ENCODE measurements at places on chromosomes 16 and 17.

- DNase-seq: no peak
Measured at GRCh38 chr16:9840761-9841665, 341.2 kb downstream of the GRIN2A start.

DNA sequence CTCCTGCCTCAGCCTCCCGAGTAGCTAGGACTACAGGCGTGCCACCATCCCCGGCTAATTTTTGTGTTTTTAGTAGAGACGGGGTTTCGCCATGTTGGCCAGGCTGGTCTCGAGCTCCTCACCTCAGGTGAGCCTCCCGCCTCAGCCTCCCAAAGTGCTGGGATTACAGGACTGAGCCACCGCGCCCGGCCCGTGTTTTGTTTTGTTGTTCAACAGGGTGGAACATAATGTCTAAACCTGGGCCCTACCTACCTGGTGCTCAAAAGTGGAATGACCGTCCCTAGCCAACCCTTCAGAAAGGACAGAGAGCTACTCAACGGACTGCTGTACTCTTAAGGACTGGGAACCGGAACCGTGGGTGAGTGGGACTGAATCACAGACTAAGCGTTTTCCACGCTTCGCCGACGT is 772 bp upstream of the KIF22 start:
- no peak for DNase-seq

DNA sequence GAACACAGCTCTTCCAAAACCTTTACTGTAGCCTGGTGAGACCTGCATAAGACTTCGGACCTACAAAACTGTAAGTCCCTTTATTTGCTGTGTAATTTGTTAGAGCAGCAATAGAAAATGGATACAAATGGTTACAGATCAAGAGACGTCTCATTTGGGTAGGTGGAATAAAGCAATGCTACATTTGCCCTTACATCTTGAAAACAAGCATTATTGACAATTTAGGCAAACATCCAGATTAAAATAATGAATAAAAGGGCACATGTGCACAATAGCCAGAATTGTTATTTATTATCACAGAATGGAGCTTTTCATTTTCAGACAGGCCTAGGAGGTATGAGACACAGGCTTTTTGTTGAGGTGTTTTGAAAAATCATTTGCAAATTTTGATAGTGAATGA is 222.2 kb upstream of the CPHXL start:
- DNase-seq: no peak

- no peak for DNase-seq
Measured at GRCh38 chr17:61766520-61766919, 96.8 kb downstream of the BRIP1 start.

DNA sequence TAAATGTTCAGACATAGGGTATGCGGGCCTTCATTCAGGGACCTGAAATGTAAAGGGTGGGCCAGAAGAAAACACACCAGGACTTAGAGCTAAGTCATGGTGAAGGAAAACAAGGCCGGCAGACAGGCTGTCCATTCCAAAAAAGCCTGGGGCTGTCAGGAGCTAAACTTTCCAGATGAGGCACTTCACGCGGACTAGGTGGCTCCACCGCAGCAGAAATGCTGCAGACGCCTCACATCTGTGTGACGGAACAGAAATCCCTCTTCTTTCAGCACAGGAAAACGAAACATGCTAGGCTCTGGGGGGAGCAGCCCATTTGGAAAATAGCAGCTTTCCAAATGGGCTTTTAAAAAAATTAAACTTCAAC is 88.7 kb downstream of the HS3ST3A1 start:
- no peak for DNase-seq

DNA sequence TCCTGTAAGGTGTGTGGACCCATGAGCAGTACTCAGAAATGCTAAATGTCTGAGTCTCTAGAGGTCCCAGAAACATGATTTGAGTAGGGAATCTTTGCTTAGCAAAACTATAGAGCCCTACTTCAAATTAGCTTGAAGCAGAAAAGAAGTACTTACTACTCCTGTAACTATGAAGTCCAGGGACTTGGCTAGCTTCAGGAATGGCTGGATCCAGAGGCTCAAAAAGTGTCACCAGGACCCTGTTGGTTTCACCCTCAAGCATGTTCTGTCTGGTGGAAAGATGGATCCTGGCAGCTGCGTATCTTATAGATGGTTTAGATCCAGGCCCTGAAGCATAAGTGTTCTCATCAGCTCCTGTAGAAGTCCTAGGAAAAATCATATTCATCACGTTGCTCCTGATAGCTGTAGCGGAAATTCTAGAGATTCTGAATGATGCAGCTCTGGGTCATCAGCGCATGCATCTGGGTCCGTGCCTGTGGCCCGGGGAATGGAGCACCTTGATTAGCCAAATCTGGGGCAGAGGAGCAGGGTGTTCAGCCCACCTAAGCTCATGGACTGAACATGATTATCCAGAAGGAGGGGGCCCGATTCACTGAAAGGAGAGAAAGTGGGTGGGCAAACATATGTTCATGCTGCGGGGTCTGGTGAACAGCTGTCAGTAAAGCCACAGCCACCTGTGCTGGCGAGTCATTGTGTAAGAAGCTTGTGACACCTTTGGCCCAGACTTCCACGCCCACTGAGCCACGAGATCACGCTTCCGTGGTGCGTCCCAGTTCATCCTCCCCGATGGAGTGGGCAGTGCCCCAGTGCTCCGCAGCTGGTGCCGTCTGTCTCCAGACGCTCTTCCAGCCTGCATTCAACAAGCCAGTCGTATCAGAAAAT is 260.6 kb downstream of the CPPED1 start:
- no peak for DNase-seq

DNA sequence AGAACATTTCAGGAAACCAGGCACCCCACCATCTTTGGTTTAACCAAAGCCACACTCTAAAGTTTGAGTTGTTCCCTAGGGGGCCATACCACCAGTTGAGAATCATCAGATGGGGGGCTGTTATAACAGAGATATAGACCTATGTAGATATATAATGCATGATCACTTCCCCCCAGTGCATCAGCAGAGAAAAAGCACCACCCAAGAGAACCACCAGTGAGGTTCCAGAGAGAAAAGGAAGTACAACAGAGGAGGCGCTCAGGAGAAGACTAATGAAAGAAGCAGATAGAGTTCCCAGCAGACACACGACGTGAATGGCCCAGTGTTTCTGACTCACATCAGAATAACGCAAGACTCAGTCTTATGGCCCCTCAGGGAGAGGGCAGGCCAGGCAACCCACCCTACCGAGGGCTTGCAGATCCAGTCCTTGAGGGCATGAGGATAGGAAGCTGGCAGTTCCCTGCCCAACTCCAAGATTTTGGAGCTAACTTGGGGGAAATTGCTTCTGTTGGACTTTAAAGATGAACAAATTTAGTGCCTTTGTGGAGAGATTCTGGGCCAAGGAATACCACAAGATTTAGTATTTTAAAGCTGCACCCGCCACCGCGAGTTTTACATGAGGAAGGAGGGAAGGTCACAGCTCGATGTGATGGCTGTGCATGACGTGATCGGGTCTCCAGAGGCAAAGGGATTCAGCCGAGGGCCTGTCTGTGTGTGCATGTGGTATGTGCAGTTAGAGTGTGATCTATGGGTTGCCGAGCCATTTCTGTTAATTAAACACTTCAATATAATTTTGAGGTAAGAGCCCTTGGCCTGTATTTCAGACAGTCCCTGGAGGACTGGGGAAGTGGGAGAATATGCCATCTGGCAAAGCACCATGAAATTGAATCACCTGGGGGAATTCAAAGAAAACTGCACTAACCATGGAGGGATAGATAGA is 53.1 kb downstream of the AIPL1 start:
- DNase-seq: no peak

DNA sequence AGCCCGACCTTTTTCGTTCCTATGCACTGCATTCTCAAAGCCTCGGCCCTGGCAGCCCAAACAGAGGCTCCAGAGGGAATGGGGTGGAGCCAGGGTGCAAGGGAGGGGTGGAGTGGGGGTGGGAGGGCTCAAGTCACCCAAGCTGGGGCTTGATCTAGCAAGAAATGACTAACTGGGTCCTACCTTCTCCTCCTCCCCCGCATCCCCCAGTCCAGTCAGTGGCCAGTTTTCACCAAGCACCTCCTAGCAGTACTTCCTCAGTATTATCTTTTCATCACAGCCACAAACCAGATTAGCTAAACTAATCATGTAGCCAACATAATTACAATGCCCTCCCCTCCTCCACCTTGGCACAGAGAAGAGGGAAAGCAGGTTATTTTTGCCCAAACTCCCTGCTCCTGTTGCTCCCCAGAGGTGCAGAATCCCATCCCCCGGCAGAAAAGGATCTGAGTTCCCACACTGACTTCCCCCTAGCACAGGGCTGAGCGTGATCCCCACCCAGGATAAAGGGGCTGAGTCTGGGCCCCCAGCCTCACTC is 2.2 kb downstream of the JUP start:
- DNase-seq: no peak

GRCh38 chr16:84663433-84664101 is 15.3 kb downstream of the KLHL36 start:
- no peak for DNase-seq

Measured in iPS DF 6.9 (cell line).